SK-MEL-5 (cell line): ENCODE measurements at places on chromosomes 1 and 21. TPM values are rescaled to one million over a fixed set of nuclear protein-coding genes. Genes with fewer than 3 reads are reported as not detected.

Gene HMCN1
- total RNA-seq = 128 and 150 TPM in 2 replicates

Gene NPHS2
- total RNA-seq = not detected in 2 replicates

Gene CRP
- total RNA-seq = not detected in 2 replicates

Gene ADCY10
- total RNA-seq = not detected in 2 replicates

Gene GFI1
- 0.08 and 0.61 TPM in 2 replicates for total RNA-seq

Gene ITLN2
- 0.69 and 0.90 TPM in 2 replicates for total RNA-seq

Gene VTCN1
- 0.37 and 0.40 TPM in 2 replicates for total RNA-seq

Gene MNDA
- not detected in 2 replicates for total RNA-seq

Gene RNF223
- not detected in 2 replicates for total RNA-seq

Gene EPHA8
- 0.29 TPM in 1 of 2 replicates, not detected in the other for total RNA-seq

Gene GBP6
- total RNA-seq = 0.08 and 0.18 TPM in 2 replicates

Gene UAP1
- total RNA-seq = 33.9 and 38.3 TPM in 2 replicates

Gene KCNC4
- 1.8 and 2.7 TPM in 2 replicates for total RNA-seq

Gene MYCL
- total RNA-seq = 4.1 and 5.1 TPM in 2 replicates

Gene SLAMF8
- not detected in 2 replicates for total RNA-seq

Gene CKS1B
- total RNA-seq = 122 and 157 TPM in 2 replicates

Gene GRIK3
- total RNA-seq = 0.05 TPM in 1 of 2 replicates, not detected in the other

Gene RGS21
- total RNA-seq = not detected in 2 replicates

Gene KISS1
- total RNA-seq = not detected in 2 replicates

Gene FNDC10
- 6.6 and 7.1 TPM in 2 replicates for total RNA-seq

Gene HSF2BP
- total RNA-seq = 0.40 and 0.77 TPM in 2 replicates

Gene OR6N1
- total RNA-seq = not detected in 2 replicates

Gene AIM2
- 2.9 and 3.1 TPM in 2 replicates for total RNA-seq

Gene GBP4
- total RNA-seq = 0.03 TPM in 2 replicates

Gene MCOLN2
- total RNA-seq = 18.1 and 19.3 TPM in 2 replicates
